ENCODE measurements at places on chromosomes 11 and 22.

GRCh38 chr11:17300372-17300771 is 23.8 kb downstream of the NUCB2 start:
- DNase-seq = no peak

GRCh38 chr22:19884161-19884953 is 29.7 kb upstream of the GNB1L start:
- no peak for DNase-seq

GRCh38 chr11:13367115-13367514 is 89.5 kb downstream of the BMAL1 start:
- peak; percentile 8 for DNase-seq

GRCh38 chr11:41988951-41989572 is 529.6 kb upstream of the LRRC4C start:
- no peak for DNase-seq

- DNase-seq = no peak
These were observed 5.7 kb upstream of the FLI1 start for GRCh38 chr11:128688031-128688713.

GRCh38 chr22:35479985-35480550 is 60.6 kb upstream of the RASD2 start:
- DNase-seq = no peak

- DNase-seq = no peak
These were observed 62.7 kb downstream of the LIF start for GRCh38 chr22:30183861-30184278.

- no peak for DNase-seq
These were observed 450.9 kb downstream of the RAB38 start for GRCh38 chr11:87724358-87724757.

DNA sequence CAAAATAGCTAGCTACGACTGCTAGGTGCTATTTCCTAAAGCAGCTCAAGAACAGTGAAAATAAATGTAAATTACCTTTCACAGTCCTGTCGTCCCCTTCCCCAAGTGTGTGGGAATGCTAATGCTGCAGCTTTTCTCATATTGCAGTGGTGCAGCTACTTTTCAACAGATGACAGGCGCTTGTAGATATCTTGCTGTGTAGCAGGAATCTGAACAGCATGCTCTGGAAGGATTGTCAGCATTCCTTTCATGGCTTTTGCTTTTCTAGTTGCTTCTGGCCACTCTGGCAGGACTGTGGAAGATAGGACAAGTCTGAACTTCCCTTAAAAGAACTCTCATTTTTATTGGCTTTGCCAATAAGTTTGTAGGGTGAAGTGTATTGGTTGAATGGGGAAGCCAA is 18.8 kb downstream of the FAR1 start:
- DNase-seq = no peak

GRCh38 chr11:72589802-72590761 is 84.1 kb downstream of the PDE2A start:
- DNase-seq = peak; percentile 73

DNA sequence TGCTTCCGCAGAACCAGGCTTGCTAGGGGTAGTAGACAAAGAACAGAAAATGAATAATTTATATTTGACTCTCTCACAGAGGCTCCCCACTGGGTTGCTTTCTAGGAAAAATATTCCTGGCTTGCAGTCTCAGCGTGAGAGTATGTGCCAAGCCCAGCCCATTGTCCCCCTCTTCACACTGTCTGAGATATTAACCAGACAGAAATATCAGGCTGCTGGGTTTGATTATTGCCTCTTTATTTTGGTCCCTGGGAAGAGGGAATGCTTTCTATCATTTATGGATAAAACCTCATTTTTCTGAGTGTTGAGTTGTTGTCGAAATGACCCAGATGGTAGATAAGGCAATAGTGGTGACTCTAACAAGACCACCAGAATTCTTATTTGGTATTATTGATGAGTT is 367.9 kb downstream of the METTL15 start:
- no peak for DNase-seq

DNA sequence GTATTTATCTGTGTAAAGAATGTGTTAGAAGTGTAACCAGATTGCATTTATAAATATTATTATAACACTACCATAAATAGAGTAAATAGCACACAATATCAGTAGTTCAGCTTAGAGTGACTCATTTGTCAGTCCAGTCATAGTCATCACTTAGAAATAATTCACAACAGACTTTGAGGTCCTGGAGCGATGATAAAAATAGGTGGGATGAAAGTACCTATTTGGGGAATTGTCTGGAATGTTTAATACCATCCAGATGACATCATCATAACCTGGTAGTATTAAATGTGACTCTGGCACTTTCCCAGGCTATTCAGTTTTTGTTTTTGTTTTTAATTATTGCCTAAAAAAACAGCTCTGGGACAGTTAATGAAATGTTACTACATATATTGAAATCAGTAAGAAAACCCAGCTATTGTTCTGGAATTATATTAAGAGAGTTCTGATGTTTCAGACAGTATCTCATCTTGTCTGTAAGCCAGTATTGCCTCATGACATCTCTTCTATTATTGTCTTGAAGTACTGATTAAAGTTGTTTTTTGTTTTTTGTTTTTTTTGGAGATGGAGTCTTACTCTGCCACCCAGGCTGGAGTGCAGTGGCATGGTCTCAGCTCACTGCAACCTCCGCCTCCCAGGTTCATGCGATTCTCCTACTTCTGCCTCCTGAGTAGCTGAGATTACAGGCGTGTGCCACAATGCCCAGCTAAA is 74.8 kb downstream of the SIK2 start:
- DNase-seq = no peak

- no peak for DNase-seq
These were observed 5.6 kb upstream of the RBM4 start for GRCh38 chr11:66632952-66633351.

GRCh38 chr11:75305993-75306392 is 45.5 kb downstream of the ARRB1 start:
- DNase-seq = no peak

- peak; percentile 86 for DNase-seq
These were observed 952 bp downstream of the YAP1 start for GRCh38 chr11:102111011-102111786.

DNA sequence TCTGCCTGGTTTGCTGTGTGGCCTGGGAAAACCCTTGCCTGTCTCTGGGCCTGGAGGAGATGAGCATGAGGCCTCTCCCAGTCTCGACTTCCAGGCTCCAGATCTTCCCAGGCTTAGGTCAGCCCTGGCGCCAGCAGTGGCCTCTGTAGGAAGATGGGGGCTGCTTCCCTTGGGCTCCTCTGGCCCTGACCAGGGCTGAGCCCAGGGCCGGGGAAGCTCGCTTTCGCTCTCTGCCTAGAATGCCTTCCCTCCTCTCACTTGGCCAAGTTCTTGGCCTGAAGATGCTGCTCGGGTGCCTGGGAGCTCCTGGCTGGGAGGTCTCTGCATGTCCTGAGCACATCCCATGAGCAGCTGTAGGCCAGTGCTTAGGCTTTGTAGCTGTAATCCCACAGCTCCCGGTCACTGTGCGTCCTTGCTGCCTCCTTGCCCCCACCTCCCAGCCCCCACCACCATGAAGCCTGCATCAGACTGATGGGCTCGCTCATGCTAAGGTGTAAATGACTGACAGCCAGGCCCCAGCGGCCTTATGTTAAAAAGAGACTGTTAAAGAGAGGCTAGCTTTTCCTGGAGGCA is 25.5 kb downstream of the SHISAL1 start:
- DNase-seq = no peak

DNA sequence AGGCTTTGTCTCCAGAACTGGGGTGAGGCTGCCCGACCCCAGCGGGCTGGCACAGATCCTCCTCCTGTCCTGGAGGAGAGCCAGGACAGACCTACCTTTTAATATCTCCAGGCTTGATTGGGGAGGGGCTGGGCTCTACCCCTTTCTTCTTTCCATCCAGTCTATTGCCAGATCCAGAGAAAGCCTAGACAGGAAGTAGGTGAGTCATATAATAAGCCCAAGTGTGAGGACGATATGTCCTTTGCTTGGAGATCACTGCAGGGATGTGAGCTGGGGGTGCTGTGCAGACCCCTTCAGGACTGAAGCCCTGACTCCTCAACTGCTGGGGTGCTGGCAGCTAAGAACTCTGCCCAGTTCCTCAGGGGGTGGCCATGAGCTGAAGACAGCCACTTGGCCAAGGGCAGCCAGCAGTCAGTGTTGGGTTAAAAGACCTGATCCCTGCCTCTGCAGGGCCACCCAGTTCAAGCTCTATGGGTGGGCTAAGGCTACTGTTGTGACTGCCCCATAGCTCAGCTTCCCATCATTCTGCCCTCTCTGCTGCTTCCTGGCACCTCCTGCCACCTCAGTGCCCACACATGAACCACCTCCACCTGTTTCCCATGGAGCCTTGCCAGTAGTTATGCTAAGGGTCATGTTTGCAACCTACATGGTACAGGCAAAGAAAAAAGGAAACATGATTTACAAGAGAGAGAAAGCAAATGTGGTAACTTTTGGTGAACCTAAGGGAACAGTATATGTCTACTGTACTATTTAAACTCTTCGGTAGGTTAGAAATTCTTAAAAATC is 8.3 kb upstream of the C22orf39 start:
- no peak for DNase-seq

GRCh38 chr11:65317025-65317786 is 2.5 kb downstream of the CDC42EP2 start:
- no peak for DNase-seq

DNA sequence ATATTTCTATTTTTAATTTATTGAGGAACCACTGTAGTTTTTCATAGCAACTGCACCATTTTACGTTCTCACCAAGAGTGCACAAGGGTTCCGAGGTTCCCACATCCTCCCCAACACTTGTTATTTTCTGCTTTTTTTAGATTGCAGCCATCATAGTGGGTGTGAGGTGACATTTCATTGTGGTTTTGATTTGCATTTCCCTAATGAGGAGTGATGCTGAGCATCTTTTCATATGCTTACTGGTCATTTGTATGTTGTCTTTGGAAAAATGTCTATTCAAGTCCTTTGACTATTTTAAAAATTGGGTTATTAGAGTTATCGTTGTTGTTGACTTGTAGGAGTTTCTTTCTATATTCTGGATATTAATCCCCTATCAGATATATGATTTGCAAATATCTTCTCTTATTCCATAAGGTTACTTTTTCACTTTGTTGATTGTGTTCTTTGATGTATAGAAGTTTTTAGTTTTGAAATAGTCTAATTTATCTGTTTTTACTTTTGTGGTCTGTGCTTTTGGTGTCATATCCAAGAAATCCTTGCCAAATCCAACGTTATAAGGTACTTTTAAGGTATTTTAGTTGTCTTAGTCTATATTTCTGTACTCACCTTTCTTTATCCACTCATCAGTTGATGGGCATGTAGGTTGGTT is 9.0 kb downstream of the NEAT1 start:
- no peak for DNase-seq

DNA sequence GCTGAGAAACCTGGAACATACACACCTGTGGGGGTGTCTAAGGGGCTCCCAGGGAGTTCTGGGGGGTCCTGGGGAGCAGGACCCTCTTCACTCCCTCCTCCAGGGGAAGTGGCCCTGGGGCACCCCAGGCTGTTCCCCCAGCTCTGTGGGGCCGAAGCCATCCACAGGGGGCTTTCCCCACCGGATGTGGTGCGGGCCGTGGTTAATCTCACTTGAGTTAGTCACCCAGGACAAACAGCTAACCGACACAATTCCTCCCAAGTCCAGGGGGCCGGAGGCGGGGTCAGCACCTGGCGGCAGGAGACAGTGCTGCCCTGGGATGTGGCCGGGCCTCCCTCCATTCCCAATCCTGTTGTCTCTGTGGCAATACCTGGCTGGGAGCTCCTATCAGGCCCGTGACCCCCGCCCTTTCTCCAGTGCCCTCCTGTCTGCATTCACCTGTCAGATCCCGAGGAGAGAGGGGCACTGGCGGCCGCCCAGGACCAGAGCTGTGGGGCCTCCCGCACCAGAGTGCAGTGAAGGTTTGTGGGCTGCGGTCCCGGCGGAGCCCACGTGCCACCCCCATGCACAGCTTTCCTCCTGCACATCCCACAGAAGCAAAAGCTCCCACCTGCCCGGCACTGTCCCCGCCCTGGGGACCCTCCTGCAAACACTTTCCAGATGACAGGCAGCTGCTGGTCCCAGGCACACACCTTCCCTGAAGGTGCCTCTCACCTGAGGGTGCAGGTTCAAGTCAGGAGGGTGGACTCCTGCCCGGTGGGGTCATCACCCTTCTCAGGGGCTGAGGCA is 5.2 kb upstream of the MUC5AC start:
- peak; percentile 63 for DNase-seq

GRCh38 chr22:30802202-30803166 is 107.8 kb downstream of the OSBP2 start:
- DNase-seq = peak; percentile 46

- no peak for DNase-seq
These were observed 139.0 kb downstream of the BRD1 start for GRCh38 chr22:49688516-49689254.

DNA sequence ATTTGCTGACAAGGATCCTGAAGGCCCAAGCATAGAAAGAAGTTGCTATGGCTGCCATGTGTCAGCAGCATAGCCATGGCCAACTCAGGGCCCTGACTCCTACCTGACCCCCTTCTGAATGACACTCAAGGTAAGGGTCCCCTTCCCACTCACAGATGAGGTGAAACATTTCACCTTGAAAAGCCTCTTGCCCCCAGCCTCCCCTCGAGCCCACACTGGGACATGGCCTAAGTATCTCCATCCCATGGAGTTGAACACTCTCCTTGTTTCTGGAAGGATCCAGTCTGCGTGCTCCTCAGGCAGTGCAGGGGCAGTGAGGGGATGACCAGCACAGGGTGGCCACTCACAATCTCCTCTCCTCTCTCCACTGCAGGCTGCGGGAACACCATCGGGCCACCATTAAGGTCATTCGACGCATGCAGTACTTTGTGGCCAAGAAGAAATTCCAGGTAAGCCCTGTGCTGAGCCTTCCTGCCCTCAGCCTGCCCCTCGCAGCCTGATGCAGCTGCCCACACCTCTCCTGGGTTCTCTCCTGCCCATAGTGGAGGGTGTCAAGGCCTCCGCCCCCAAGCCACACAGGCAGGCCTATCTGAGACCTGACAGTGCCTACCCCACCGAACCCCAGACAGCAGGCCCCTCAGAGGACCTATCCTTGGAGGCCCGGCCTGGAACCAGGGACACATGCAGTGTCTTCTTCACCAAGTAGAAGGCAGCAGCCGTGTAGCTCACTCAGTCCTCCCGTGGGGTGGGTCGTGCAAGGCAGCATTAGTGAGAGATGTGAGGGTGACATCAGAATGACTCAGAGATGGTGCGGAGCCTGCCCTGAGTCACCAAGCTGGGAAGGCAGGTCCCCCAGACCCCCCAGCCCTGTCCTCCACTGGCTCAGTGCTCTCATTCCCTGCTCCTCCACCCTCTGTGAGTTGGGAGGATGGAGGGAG is 68.9 kb upstream of the KCNQ1OT1 start:
- DNase-seq = peak; percentile 65

DNA sequence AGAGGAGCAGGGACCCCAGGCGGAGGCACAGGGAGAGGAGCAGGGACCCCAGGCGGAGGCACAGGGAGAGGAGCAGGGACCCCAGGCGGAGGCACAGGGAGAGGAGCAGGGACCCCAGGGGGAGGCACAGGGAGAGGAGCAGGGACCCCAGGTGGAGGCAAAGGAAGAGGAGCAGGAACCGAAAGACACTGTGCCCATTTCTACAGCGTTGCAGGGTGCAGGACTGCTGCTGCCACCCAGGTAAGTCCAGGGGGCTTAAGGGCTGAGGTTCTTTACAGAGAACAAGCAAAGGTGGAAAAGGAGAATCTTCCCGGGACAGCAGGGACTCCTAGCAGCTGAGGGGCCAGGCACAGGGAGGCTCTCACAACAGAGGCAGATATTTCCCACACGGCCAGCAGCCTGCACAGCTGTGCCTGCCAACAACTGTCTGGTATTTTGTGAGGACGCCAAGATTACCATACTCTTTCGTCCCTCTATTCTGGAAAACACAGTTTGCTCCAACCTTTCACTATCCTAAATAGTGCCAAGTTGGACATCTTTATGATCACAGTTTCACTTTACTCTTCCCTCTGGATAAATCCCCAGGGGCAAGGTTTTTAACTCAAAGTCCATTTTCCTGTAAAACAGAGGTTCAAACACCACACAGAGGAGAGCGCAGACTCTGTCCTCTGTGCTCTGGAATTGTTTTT is 39.4 kb downstream of the SHANK2 start:
- DNase-seq = no peak
